Bronchus fibroblast of lung (primary cell): ENCODE measurements at places on chromosomes 2 and 18. TPM values are rescaled to one million over a fixed set of nuclear protein-coding genes. Genes with fewer than 3 reads are reported as not detected.

The ZNF407 gene
- total RNA-seq: 3.6 and 3.9 TPM in 2 replicates

The SKOR2 gene
- total RNA-seq: not detected in 2 replicates

The MPP4 gene
- 2.7 and 4.7 TPM in 2 replicates for total RNA-seq

The CASP10 gene
- total RNA-seq: 1.3 and 1.5 TPM in 2 replicates

The POTEI gene
- total RNA-seq: not detected in 2 replicates

The TBR1 gene
- not detected in 2 replicates for total RNA-seq

The SCTR gene
- not detected in 2 replicates for total RNA-seq

The NOSTRIN gene
- under 0.01 TPM in 1 of 2 replicates, not detected in the other for total RNA-seq

The VWA3B gene
- not detected in 2 replicates for total RNA-seq
